ENCODE measurements at places on chromosomes 3 and 15.

- DNase-seq: no peak
Observed at GRCh38 chr15:96122077-96123027, 208.1 kb upstream of the NR2F2 start.

- no peak for DNase-seq
Observed at GRCh38 chr3:194322678-194323211, 28.4 kb downstream of the CPN2 start.

GRCh38 chr15:51281368-51281967 lies 56.9 kb downstream of the CYP19A1 start:
- DNase-seq: no peak

- no peak for DNase-seq
Observed at GRCh38 chr3:183455089-183455488, 26.7 kb upstream of the MCF2L2 start.

DNA sequence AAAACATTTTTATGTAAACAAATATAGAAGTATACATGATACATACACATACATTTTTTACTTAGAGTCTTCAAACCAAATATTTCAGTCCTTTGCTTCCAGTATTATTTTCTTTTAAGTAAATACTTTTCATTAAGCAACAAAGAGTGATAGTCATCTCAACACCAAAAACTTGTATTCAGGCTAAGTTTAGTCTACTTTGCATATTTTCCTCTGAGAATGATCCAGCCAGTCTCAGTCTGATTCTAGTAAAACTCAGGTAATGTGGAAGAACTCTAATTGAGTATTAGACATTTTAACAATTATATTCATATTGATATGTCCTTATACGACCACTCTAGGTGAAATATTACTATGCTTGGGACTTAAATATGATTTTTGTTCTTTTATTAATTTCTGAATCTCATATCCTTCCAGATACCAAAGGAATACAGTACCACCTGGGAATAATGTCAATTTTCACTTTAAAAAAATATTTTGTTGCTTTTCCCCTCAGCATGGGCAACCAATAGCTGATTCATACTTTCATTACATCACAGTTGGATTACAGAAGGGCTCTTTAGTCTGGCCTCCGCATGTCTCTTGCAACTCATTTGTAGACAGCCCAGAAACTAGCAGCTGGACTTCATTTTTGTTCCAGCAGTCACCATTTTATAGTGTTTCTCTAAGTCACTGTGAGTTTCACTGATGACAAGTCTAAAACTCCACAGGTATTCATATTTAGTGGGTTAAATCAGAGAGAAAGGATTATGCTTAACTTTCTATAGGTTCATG lies 390.4 kb downstream of the ZBTB20 start:
- no peak for DNase-seq

GRCh38 chr3:98755601-98756000 lies 7.5 kb upstream of the ST3GAL6 start:
- no peak for DNase-seq

DNA sequence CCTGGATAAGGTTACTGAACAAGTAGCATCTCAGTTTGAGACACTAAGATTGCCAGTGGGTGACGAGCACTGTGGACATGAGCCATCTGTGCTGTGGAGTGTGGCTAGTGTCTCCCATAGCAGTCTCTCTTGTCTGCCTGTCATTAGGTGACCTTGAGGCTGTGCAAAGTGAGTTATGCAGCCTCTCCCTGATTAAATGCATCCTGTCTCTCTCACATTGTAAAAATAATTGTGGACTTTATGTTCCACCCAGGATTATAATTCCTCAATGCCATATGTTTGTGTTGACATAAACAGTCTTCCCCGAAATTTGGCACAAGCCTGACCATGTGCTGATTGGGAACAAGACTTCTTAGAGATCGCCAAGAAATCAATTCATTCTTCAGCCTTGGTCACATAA lies 168.9 kb downstream of the MYRIP start:
- no peak for DNase-seq

GRCh38 chr3:87436781-87437543 lies 160.6 kb upstream of the POU1F1 start:
- no peak for DNase-seq

DNA sequence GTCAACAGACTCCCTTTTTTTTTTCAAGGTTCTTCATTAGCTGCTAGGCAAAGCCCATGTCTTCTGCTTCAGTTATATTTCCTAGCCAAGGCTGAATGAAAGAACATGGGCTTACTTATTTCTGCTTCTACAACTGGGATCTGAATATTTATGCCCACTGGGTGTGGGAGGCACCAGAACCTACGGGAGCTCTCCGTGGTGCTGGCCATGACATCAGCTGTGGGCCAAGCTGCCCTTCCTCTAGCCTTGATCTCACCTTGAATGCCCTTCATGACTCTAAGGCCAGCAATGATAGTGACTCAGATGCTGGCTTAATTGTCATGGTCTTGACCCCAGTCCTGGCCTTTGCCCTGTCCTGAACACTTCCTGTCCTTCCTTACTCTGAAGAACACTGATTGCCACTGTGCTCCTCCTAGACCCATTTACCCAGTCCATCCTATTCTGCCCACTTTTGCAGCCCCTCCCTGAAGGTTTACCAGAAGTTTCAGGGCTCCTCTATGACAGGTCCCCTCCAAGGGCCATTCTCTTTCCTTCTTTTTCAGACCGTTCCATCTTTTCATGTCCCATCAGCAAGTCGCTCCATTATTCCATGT lies 32.8 kb upstream of the PRR20G start:
- no peak for DNase-seq

GRCh38 chr15:76060118-76060989 lies 569 bp downstream of the TMEM266 start:
- no peak for DNase-seq

GRCh38 chr3:37969596-37970100 lies 20.9 kb upstream of the VILL start:
- DNase-seq: no peak

DNA sequence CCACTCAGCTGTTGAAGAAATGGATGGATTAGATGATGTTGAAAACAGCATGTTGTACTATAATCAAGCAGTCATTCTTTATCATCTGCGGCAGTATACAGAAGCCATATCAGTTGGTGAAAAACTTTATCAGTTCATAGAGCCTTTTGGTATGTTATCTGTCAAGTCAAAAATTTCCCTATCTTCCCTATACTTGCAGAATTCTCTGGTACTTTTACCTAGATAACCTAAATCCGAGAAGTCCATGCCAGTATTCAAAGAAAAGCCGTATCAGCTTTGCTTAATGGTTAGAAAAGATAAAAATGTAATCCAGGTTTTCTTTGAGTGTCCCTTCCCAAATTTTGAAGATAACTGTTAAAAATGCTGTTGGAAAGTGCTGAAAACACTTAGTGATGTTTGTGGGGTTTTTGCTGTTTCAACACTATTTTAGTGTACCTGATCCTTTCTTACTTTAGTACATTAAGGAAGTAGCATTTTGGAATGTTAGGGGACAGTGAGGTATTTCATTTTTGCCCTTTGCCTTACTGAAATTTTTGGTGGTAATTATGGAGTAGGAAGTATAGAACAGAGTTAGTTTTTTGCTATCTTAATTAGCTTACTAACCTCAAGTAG lies 23.8 kb downstream of the CNOT10 start:
- DNase-seq: no peak

GRCh38 chr3:21292971-21293370 lies 458.0 kb downstream of the ZNF385D start:
- DNase-seq: no peak

DNA sequence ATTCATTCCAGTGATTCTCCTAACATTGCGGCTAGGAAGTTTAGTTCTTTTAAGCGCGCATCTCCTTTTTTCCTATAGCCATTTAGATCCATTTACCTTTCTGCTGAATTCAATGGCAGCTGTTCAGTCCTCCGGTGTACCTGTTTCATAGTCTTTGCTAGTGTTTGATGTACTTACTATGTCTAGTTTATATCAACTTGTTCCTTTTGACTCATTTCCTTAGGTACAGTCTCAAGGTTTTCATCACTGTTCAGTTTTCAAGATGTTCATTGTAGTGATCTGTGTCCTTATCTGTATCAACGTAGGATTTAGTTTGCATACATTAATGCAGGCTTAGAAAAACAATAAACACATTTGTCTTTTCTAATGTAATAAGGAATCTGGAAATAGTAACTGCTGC lies 59.0 kb upstream of the MBNL1 start:
- no peak for DNase-seq

GRCh38 chr3:101879102-101879501 lies 29.8 kb downstream of the NFKBIZ start:
- DNase-seq: no peak

DNA sequence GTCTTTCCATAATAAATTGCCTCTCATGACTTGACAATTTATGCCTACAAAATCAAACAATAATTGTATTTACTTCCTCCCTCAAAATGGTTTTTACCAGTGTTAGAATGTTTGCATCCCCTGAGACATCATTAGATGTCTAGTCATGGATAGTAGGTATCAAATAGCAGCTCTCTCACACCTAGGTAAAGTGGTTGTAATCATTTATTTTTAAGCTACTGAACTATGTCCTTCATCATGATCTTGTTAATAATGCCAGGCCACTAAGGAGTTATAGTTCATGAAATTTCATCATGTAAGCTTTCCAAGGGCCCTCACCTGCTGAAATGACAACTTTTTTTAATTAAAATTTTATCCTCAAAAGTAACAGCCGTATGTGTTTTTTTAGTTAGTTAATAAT lies 134.1 kb downstream of the ARPP21 start:
- DNase-seq: no peak

DNA sequence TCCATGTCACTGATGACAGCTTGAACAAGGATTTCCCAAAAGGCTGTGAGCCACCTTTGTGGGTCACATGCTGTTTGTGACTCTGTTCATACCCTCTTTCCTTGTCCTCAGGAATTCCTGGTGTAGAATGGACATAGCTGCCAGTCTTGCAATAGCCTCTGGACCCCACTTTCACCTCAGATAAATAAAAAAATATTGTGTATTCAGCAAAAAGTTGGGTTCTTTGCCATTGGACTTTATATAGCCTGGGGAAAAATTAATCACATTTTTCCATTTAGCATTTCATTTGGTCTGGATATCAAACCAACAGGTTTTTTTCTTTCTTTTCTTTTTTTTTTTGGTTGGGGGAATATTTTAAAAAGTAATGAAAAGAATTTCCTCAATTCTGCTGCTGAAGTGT lies 144.8 kb downstream of the PDCD6IP start:
- no peak for DNase-seq

DNA sequence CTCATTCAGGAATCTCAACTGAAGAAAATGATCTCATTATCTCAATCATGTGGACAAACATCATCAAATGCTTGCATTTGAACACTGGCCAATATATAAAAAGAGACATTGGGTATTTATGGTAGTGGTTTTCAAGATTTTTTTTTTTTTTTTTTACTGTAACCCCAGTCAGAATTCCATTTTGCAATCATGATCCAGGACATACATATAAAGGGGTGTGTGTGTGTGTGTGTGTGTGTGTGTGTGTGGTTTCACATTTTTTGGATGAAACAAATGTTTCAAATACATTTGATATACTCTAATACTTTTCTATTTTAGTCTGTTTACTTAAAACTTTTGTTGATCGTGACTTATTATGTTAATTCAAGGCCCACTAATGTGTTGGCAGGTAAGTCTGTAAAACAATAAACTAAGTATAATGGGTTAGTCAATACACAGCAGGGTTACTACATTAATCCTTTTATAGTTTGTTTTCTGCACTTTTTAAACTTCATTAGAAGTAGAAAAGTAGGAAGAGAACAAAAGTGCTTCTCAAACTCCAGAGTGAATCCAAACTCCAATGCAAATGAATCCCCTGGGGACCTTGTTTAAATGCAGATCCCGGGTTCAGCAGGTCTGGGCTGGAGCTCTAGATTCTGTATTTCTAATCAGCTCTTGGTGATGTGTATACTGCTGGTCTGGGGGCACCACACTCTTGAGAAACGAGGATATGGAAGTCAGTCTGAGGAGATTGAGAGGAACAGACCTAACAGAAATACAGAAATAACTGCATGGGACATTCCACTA lies 17.6 kb downstream of the THRB start:
- DNase-seq: no peak

DNA sequence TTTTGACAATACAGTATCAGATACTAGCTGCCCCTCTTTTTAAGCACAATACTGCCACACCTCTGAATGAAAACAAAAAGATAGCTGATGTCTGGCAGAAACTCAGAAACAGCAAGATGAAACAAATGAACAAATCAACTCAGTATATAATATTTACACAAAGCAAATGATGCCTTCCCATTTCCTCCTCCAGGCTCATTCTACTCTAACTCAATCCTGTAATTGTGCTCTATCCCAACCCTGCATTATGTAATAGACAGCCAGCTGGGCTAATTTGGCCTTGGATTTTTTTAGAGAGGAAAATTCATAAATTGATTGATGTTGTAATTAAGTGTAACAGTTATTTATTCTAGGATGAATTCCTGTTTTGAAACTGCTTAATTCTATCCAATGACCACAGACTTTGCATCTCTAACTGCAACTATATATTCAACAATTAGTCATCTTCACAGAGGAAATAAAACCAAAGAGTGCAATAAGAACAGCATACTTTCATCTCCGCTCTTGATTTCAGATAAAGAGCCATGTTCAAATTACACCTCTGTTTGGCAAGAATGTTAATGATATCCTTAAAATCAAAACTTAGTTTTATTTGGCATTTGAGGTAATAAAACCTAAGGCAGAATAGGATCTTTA lies 6.1 kb downstream of the ATG3 start:
- DNase-seq: no peak

DNA sequence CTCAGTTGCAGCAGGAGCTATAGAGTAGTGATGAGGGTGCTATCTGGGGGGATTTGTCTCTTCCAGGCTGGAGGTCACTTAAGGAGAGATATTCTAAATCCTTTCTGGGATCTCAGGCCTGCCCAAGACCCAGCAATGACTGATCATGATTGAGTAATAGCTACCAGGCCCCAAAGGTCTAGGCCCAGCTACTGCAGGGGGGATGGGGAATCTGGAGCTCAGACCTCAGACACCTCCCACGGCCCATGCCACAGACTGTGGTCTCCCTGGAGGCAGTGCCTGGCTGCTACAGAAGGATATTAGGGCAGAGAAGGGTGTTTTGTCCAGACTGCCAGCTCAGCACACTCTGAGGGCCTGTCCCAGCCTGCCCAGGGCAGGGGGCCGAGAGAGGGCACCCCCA lies 6.9 kb downstream of the SLC38A3 start:
- DNase-seq: no peak

- no peak for DNase-seq
Observed at GRCh38 chr3:179658606-179659005, 5.8 kb downstream of the USP13 start.

DNA sequence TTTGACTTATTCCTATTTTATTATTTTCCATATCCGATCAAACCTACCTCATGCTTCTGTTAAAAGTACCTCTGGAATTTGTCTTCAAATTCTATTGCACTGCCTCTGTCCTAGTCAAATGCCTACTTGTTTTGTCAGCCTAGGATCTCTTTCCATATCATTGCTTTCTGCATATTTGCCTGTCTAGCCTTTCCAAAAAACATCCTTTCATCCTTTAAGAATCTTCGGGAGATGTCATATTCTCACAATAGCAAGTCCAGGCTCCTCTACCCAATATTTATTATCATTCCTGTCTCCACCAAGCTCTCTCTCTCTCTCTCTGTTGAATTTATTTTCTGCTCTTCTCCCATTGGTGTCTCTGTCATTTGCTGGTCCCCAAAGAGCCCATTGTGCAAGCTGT lies 80.1 kb downstream of the LRRC28 start:
- no peak for DNase-seq

GRCh38 chr3:149489060-149489690 lies 14.7 kb downstream of the TM4SF4 start:
- no peak for DNase-seq
